ENCODE measurements at places on chromosomes 4 and X.
A peak's percentile ranks its signal among the peaks of the same experiment; 100 is the strongest.

GRCh38 chr4:133869486-133869885 is 332.1 kb downstream of the PABPC4L start:
- no peak for DNase-seq

GRCh38 chr4:169225058-169225751 is 45.6 kb downstream of the SH3RF1 start:
- peak; percentile 70 for DNase-seq

- DNase-seq: no peak
Observed at GRCh38 chr4:184375027-184375426, 99.3 kb downstream of the IRF2 start.

GRCh38 chr4:107292979-107293378 is 256.9 kb upstream of the DKK2 start:
- no peak for DNase-seq

- DNase-seq: peak; percentile 9
Observed at GRCh38 chr4:101328063-101328602, 19.2 kb downstream of the PPP3CA start.

- DNase-seq: no peak
Observed at GRCh38 chrX:13374364-13374763, 54.5 kb upstream of the ATXN3L start.

DNA sequence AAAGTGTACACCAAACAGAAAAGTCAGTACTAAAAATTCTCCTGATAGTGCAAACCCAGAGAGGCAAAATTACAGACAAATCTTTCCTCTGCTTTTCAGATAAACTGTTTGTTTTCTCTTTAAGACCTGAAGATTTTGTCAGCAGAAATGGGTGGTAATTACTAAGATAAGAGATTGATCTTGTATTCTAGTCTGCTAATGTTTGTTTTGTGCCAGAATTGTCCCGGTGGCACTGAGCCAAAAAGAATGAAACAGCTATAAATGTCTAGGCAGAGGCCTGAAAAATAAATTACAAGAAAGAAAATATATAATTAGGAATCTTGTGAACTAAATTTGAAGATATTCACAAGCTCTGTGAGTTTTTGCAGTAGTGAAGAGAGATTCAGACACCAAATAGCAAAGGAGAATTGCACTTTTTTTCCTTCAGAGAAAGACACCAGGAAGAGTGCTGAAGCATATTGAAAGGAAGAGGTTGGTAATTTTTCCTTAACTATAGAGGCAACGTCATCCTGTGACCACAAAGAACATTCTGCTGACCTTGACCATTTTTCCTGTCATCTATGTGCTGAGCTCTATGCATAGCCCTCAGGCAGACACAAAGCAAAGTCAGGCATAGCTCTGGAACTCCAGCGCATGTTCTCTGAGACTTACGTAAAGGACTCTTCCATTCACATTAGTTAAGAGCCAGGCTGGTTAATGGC is 314.5 kb upstream of the RASGEF1B start:
- peak; percentile 40 for DNase-seq

DNA sequence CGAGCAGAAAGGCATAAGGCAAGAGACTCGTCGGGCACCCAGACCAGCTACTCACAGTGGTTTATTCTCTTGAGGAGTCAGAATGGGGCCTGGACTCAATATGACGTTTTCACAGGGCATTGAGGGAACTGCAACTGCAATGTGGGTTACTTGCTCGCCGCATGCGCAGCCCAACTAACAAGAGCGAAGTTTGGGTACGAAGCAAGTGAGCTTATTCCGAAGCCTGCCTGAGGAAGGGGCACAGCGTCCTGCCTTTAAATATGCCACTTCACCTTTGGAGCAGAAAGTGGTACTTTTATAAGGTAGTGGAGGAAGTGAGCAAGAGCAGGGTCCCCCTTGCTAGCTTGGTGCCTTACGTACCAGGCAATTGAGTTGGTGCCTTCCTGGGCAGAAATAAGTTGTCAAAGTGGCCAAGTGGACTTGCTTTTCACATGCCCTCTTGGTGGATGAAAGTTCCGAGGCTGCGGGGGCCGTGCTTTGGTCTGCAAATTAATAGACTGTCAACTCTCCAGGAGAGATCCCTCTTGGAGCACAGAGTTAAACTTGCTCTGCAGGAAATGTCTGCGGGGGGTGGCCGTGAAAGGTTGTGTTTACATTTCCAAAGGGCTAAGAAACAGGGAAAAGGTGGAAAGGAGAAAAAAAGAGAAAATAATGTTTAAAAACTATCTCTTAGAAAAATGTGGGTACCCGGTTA is 480.4 kb downstream of the TRIML1 start:
- DNase-seq: no peak

DNA sequence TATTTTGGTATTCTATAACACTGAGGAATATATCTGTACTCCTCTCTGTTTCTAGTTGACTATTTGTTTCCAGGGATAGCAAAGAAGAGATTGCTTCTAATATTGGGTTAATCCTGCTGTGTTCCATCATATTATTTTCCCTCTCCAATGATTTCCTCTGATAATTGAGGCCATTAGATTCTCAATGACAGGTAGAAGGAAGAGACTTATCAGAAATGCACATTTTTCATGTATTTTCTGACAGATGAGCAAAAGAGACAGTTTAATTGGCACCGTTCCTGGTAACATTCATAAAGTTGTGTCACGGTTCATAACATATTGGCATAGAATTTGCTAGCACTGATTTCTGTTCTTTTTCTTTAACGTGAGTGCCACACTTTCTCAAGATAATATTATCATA is 58.2 kb downstream of the NRK start:
- DNase-seq: no peak

GRCh38 chrX:153640736-153641575 is 6.0 kb upstream of the DUSP9 start:
- DNase-seq: no peak

- peak; percentile 74 for DNase-seq
Observed at GRCh38 chr4:107818301-107818910, 6.3 kb upstream of the SGMS2 start.

GRCh38 chrX:120428309-120428708 is 40.8 kb downstream of the LAMP2 start:
- DNase-seq: peak; percentile 1

DNA sequence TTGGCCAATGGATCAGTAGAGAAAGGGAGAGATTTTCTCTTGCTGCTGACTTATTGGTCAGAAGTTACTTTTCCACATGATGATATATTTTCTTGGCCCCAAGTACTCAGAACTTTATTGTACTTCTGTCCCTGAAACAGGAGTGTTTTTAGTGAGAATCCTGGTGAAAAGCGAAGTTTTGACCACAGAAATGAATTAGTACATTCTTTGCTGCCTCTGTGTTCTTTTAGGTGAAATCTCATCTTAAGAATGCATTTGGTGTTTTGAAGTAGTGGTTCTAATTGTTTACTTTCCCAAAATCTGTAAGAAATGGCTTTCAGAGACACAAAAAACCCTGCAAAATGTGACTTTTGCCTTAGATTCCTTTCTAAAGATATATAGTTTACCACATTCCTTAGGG is 240.4 kb downstream of the FRMPD4 start:
- DNase-seq: no peak

- DNase-seq: no peak
Observed at GRCh38 chrX:38882894-38883626, 81.8 kb downstream of the MID1IP1 start.

DNA sequence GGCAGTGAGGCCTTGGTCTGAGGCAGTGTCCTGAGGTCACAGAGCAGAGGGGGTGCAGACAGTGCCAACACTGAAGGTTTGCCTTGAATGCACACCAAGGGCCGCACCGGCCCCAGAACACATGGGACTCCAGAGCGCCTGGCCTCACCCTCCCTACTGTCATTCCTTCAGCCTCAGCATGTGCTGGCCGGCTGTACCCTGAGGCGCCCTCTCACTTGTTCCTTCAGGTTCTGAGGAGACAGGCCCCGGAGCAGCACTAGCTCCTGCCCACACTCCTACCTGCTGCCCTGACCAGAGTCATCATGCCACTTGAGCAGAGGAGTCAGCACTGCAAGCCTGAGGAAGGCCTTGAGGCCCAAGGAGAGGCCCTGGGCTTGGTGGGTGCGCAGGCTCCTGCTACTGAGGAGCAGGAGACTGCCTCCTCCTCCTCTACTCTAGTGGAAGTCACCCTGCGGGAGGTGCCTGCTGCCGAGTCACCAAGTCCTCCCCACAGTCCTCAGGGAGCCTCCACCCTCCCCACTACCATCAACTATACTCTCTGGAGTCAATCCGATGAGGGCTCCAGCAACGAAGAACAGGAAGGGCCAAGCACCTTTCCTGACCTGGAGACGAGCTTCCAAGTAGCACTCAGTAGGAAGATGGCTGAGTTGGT is 2.4 kb downstream of the MAGEA12 start:
- no peak for DNase-seq

- no peak for DNase-seq
Observed at GRCh38 chrX:40780082-40780481, 44.7 kb upstream of the MED14 start.

DNA sequence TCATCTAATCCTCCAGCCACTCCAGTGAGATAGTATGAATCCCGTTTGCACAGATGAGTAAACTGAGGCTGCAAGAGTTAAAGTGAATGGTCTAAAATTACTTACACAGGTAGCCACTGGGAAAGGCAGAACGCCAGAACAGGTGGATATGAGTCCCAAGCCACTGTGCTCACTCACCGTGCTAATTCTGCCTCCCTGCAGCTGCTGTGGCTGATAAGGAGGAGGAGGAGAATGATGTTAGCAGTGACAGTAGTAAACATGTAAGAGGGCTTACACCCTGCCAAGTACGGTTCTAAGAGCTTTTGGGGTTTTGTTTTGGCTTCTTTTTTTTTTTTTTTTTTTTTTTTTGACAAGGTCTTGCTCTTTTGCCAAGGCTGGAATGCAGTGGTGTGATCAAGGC is 90.5 kb upstream of the PRPS2 start:
- DNase-seq: no peak

DNA sequence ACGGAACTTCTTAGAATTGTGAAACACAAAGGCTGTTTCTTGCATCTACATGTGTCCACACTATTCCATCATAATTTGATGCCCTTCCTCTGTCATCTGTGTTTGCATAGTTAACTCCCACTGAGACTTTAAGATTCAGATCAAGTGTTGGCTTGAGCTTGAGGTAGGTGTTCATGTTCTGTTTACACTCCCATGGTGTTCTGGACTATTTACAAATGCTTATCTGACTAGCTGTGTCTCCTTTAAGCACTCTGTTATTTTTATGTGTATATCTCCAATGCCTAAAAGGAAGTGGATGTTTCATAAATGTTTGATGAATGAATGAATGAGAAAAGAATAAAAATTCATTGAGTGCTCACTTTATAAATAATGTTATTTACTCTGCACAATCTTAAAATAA is 622.7 kb downstream of the RAB28 start:
- DNase-seq: no peak

- no peak for DNase-seq
Observed at GRCh38 chr4:137823007-137823406, 290.7 kb upstream of the PCDH18 start.

GRCh38 chr4:186244835-186245234 is 17.5 kb downstream of the KLKB1 start:
- DNase-seq: no peak

DNA sequence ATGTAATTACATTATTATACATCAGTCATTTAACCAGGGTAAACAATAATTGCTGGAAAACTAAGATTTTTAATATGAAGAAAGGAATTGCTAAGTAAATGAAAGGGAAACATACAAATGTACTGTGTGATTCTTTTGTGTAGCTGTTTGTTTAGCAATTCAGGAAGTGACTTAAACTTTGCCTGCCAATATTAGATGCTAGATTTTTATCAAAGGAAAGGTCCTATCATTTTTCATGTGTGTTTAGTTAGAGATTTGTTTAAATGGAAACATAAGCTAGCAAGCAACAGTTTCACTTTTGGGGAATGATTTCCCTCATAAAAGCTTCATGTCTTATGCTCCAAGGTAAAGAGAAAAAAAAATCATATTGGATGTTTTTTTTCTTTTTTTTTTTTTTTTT is 95.1 kb upstream of the LIMCH1 start:
- DNase-seq: no peak

DNA sequence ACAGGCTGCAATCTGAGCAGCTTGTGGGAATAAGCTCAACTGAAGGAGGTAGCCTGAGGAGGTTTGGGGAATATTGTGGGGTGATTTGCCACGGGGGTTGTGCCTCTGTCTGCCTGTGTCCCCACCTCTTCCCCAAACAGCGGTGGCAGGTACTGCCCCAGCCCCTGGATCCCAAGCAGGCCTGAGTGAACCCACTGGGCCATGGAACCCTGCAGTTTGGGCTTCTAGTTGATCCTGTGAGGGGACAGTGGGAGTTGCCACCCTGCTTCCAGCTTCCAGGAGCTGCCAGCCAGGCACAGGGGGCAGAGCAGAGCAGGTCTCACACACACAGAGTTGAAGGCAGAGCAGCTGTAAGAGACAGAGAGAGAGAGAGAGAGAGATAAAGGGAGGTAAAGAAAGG is 97.4 kb downstream of the PJA1 start:
- DNase-seq: no peak

DNA sequence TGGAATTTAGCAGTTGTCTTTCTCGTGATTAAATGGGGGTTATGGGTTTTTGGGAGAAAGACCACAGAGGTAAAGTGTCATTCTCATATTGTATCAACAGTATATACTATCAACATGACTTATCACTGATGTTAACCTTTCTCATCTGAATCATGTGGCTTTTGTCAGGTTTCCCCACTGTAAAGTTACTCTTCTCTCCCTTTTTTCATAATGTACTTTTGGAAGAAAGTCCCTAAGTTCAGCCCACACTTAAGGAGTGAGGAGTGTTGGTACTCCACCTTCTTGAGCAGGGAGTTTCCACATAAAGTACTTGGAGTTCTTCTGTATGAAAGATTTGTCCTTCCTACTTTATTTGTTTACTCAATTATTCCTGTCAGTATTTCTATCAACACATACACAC is 169.9 kb downstream of the ZNF330 start:
- DNase-seq: no peak

DNA sequence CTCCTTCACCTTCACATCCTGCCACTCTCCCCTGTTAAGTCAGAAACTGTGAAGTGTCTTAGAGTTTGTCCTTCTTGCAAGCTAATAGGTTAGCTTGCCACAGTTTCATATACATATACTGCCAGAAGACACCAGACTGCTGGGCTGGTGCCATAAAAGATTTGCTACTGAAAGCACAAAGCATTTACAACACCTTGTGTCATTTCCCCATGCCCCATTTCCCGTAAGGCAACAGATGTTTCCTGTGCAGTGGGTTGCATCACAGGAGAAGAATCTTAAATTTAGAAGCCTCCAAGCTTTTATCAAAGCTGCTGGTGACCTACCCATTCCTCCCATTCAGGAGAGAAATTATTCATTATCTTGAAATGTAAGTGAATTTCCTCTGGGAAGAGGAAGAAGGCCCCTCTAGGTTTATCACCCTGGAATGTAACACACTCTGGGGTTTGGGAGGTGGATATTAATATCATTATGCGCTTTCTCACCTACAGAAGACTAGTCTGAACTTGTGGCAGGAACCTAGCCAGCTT is 34.5 kb upstream of the RAB33B start:
- DNase-seq: peak; percentile 58

- no peak for DNase-seq
Observed at GRCh38 chrX:115949900-115950822, 220.4 kb upstream of the AGTR2 start.

- DNase-seq: no peak
Observed at GRCh38 chr4:2442175-2442993, 23.6 kb downstream of the CFAP99 start.
